Upper lobe of left lung (tissue), 6 donors: ENCODE measurements at places on chromosomes 11 and 22. TPM values are rescaled to one million over a fixed set of nuclear protein-coding genes. Genes with fewer than 3 reads are reported as not detected.

The DDIAS gene
- 5.6 TPM for total RNA-seq

The MMP27 gene
- not detected for total RNA-seq

The FXYD6 gene
- 33.6 TPM for total RNA-seq

The IFT27 gene
- 14.0 TPM for total RNA-seq

The OR6A2 gene
- 0.10 TPM for total RNA-seq

The TMEM86A gene
- total RNA-seq = 13.6 TPM

The ALG8 gene
- 23.6 TPM for total RNA-seq

The OR51B4 gene
- total RNA-seq = not detected

The ANGPTL5 gene
- total RNA-seq = 0.15 TPM

The SYT9 gene
- not detected for total RNA-seq

The CRYBB3 gene
- not detected for total RNA-seq

The USP2 gene
- 3.4 TPM for total RNA-seq

The OR51B2 gene
- 1.2 TPM for total RNA-seq

The RIBC2 gene
- 5.8 TPM for total RNA-seq

The IFITM10 gene
- 10.7 TPM for total RNA-seq

The HEPN1 gene
- not detected for total RNA-seq

The SMIM38 gene
- 0.61 TPM for total RNA-seq

The PDE3B gene
- total RNA-seq = 29.4 TPM

The CDC45 gene
- total RNA-seq = 1.9 TPM

The DEUP1 gene
- total RNA-seq = not detected

The RIMBP3C gene
- 0.77 TPM for total RNA-seq

The KRTAP5-8 gene
- total RNA-seq = not detected

The CNTN5 gene
- 0.98 TPM for total RNA-seq

The PAX6 gene
- total RNA-seq = not detected

The OR5A1 gene
- total RNA-seq = not detected

The AHNAK gene
- total RNA-seq = 779 TPM

The C1QTNF5 gene
- 29.3 TPM for total RNA-seq

The MRGPRF gene
- total RNA-seq = 16.2 TPM

The OR52A1 gene
- not detected for total RNA-seq

The KCNA4 gene
- 1.3 TPM for total RNA-seq

The SLC22A12 gene
- total RNA-seq = not detected

The OR2AT4 gene
- not detected for total RNA-seq

The IGF2 gene
- total RNA-seq = 24.4 TPM

The PHLDA2 gene
- 38.9 TPM for total RNA-seq

The NPAS4 gene
- total RNA-seq = not detected

The TTC38 gene
- 23.7 TPM for total RNA-seq

The MYBPC3 gene
- 0.89 TPM for total RNA-seq

The TNNI2 gene
- 26.9 TPM for total RNA-seq

The B3GAT1 gene
- total RNA-seq = 1.0 TPM

The PHF21B gene
- not detected for total RNA-seq

The CRYBB2 gene
- not detected for total RNA-seq

The PAFAH1B2 gene
- 101 TPM for total RNA-seq

The ZNF202 gene
- total RNA-seq = 8.4 TPM

The FAM180B gene
- not detected for total RNA-seq

The SLC22A25 gene
- total RNA-seq = not detected

The ELFN2 gene
- 9.1 TPM for total RNA-seq

The GLYATL1 gene
- total RNA-seq = not detected

The PKP3 gene
- 46.1 TPM for total RNA-seq

The ACTN3 gene
- not detected for total RNA-seq

The DUSP8 gene
- total RNA-seq = 5.2 TPM
